EL (cell line): ENCODE measurements at places on chromosomes 16 and 17.

DNA sequence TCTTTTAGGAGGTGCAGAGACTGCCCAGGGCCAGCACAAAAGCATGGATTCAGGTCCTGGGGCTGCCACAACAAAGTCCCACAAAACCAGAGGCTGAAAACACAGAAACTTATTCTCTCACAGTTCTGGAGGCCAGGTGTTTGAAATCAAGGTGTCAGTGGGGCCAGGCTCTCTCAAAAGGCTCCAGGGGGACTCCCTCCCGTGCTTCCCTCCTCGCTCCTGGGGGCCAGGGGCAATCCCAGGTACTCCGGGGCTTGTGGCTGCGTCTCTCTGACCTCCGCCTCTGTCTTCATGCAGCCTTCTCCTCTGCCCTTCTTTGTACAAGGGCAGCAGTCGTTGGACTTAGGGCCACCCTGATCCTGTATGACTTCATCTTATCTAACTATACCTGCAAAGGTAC lies 8.3 kb upstream of the RBFOX3 start:
- DNase-seq: no peak

DNA sequence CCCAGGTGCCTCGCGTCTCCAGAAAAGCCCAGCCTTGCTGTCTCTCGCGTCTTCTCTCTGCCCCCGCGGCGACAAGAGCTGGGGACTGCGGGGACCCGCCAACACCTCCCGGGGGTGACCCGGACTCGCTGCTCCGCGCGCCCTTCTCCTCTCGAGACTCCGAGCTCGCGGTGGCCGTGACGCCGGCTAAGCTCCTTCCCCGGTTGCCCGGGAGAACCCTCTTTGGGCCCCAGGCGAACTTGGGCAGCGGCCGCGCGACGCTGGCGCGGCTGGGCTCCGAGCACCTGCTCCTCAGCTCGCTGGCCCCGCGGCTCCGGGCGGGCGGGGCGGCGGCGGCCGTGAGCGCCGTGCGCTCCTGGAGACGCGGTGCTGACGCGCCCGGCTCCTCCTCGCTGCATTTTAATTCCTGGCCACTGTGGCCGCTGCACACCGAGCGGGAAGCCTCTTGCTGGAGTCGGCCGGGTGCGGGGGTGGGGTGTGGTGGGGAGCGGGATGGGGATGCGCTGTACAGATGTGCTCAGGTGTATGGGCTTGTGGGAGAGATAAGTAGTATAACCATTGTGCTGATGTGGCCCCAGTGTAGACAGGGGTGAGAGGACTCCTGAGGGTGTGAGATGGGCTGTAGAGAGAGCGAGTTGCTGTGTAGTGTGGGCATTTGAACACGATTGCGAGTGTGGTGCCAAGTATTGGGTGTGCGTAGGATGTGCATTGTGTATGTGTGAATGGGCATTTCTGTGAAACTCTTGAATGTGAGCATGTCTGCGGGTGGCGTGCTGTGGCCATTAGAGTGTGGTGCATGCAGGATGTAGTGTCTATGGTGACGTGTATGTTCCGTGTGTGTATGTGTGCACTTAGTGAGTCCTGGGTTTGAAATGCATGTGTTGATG lies at the start of gene ASIC2:
Gene ASIC2, minus strand, starts transcription at position 315 of the 887 bp plus-strand sequence.
- no peak for DNase-seq

GRCh38 chr17:79865351-79866210 lies 26.3 kb upstream of the CBX4 start:
- DNase-seq: no peak

- no peak for DNase-seq
Observed at GRCh38 chr17:28331891-28332420, 3.3 kb downstream of the IFT20 start.

- DNase-seq: peak; percentile 60
Observed at GRCh38 chr17:81869221-81870130, 1.7 kb downstream of the ARHGDIA start.

DNA sequence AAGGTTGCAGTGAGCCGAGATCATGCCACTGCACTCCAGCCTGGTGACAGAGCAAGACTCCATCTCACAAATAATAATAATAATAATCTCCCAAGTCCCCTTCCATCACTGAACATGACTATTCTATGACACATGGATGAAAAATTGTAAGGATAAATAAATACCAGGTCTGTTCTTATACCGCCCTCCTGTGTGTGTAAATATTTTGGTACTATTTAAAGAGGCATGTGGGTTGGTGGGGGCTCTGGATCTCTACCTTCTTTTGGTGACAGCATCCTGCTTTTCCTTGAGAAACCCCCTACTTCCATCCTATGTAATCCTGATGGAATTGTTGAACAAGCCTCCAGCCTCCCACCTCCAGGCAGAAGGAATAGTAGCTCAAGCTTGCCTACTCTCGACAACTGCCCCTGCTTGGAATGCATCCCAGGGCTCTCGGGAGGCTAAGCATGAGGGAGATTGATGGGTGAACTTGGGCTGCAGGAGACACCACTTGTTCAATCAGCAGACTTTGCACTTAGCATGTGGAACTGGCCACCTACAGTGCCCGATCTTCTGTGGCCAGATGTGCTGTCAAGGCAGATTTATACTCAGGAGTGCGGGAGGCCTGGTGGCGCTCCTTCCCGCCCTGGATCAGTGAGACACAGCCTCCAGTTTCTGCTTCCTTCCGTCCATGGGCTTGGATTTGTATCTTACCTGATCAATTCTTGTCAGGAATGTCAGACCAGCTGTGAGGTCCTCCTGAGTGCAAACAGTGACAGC lies 287.4 kb downstream of the SLC39A11 start:
- peak; percentile 9 for DNase-seq

DNA sequence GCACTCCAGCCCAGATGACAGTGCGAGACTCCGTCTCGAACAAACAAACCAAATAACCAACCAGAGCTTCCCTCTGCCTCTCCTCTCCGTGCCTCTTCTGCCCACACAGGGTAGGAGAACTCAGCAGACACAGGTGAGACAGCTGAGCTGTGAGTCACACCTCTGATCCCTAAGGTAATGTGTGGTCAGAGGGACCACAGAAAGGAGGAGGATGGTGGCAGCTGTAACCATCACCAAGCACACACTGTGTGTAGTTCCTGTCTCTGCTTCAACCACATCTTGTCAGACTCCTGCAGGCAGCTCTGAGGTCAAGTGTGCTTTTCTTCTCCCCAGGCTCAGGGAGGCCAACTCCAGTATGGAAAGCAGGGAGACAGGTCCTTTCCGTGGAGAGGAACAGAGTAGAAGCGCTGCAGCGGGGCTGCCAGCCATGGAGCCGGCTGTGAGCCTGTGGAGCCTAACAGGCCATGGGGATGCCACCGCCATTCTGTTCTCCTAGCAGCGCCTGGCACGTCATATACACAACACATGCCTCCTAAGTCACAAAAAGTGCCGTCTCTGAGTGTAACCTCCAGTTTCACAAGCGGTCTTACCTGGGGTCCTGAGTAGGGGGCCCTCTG lies 7.1 kb downstream of the NUDT16L1 start:
- DNase-seq: no peak

GRCh38 chr17:56833057-56833808 lies 487 bp downstream of the C17orf67 start:
- peak; percentile 66 for DNase-seq

GRCh38 chr16:27318392-27319256 lies 4.8 kb downstream of the IL4R start:
- DNase-seq: no peak

DNA sequence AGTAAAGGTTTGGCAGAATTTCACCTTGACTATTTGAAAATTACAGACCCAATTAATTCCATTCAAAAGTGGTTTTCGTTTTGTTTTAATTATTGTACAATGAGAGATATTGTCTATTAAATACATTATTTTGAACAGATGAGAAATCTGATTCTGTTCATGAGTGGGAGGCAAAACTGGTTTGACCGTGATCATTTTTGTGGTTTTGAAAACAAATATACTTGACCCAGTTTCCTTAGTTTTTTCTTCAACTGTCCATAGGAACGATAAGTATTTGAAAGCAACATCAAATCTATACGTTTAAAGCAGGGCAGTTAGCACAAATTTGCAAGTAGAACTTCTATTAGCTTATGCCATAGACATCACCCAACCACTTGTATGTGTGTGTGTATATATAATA lies 72.6 kb downstream of the CDK12 start:
- DNase-seq: no peak

DNA sequence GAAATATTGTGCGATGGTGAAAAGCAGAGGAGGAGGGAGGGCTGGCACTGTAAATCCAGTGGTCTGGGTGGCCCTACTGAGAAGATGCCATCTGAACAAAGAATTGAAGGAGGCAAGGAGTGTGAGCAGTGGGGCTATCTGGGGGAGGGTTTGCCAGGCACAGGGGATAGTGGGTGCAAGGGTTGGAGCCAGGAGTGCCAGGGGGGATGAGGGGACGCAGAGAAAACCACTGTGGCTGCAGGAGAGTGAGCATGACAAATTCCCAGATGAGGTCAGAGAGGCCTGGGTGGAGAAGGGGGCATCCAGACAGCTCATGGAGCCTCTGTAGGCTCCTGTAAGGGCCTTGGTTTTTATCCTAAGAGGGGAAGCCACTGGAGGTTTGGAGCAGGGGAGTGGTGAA lies 4.8 kb downstream of the XYLT2 start:
- DNase-seq: no peak

- no peak for DNase-seq
Observed at GRCh38 chr17:68973098-68973846, 18.1 kb upstream of the ABCA8 start.

- no peak for DNase-seq
Observed at GRCh38 chr17:81966343-81967243, 5.6 kb upstream of the NOTUM start.

GRCh38 chr17:49926886-49927285 lies 42.1 kb upstream of the DLX4 start:
- DNase-seq: peak; percentile 19

GRCh38 chr17:81428948-81429774 lies 33.9 kb downstream of the BAHCC1 start:
- peak; percentile 78 for DNase-seq

- no peak for DNase-seq
Observed at GRCh38 chr17:45061606-45062205, 589 bp downstream of the NMT1 start.

DNA sequence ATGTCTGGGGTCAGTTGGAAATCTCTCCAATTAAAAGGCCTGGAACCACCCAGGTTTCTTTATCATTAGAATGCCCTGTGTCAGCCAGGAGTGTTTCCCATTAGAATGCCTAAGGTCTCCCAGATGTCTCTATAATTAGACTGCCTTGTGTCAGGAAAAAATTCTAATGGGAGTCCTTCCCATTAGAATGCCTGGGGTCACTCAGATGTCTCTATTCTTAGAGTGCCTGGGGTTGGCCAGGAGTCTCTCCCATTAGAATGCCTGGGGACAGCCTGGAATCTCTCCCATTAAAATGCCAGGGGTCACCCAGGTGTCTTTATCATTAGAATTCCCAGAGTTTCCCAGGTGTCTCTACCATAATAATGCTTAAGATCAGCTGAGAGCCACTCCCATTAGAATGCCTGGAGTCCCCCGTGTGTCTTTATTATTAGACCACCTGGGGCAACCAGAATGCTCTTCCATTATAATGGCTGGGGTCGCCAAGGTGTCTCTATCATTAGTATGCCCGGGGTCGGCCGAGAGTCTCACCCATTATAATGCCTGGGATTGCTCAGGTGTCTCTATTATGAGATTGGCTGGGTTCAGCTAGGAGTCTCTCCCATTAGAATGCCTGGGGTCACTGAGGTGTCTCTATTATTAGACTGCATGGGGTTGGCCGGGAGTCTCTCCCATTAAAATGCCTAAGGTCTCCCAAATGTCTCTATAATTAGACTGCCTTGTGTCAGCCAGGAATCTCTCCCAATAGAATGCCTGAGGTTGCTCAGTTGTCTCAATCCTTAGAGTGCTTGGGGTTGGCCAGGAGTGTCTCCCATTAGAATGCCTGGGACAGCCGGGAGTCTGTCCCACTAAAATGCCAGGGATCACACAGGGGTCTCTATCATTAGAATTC lies 2254.6 kb downstream of the TP53TG3F start:
- DNase-seq: no peak

GRCh38 chr16:75460446-75460845 lies 4.0 kb downstream of the TMEM170A start:
- DNase-seq: no peak

DNA sequence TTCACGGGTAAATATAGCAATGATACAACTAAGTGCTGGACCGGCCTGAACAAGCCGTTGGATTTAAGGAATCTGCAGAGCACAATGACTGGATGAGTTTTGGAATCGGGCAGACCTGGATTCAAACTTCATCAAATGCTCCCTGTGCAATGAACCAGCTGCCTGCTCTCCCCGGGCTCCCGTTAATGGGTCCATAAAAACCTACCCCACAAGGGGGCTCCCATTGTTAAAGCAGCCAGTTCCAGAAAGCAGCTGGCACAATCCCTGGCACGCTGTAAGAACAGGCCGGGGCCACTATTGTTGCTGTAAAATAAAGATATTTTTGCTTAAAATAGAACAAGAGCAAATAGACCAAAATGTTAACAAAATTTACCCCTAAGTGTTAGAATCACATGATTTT lies 131.9 kb downstream of the C16orf95 start:
- DNase-seq: no peak

DNA sequence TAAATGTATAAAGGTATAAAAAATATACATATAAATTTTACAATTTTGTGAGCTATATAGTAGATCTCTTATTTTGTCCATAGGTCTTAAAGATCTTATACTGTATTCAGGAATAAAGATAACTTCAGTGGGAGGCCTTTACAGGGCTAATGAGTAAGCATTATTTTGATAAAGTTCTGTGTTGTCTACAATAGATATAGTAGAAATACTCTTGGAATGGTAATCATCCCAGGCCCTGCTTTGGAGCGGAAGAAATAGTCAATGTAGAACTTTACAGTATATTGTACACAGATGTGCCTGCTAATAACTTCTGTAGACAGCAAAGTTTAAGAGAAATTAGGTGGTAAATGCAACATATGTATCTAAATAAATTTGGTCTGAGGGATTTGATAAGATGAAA lies 42.6 kb downstream of the TENT4B start:
- no peak for DNase-seq

GRCh38 chr16:72987480-72987901 lies 60.4 kb downstream of the ZFHX3 start:
- no peak for DNase-seq

DNA sequence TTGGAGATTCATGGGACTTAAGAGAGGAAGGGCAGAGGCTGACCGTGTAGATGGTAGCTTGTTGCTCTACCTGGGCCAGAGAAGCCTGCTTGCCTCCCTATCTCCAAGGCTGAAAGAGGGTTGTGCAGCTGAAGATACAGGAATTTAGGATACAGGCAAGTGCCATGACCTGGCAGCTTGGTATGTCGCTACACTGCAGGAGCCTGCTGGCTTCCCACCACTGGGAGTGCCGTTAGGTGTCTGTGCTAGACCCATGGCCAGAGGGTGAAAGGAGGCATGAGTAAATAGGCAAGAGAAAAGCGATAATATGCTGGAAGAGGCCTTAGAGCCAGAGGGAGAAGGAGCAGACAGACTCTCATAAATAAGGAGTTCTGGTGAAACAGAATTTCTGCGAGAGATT lies 10.6 kb downstream of the NAA60 start:
- DNase-seq: peak; percentile 42

GRCh38 chr16:2455081-2455845 lies 4.6 kb upstream of the TEDC2 start:
- DNase-seq: no peak

- DNase-seq: no peak
Observed at GRCh38 chr16:86748652-86749051, 170.3 kb downstream of the FOXL1 start.

GRCh38 chr16:21701271-21701670 lies 37.5 kb downstream of the OTOA start:
- DNase-seq: no peak

GRCh38 chr16:83888672-83889044 lies 10.3 kb upstream of the MLYCD start:
- DNase-seq: no peak
